Kidney epithelial cell (primary cell): ENCODE measurements at places on chromosomes 1 and 21.

DNA sequence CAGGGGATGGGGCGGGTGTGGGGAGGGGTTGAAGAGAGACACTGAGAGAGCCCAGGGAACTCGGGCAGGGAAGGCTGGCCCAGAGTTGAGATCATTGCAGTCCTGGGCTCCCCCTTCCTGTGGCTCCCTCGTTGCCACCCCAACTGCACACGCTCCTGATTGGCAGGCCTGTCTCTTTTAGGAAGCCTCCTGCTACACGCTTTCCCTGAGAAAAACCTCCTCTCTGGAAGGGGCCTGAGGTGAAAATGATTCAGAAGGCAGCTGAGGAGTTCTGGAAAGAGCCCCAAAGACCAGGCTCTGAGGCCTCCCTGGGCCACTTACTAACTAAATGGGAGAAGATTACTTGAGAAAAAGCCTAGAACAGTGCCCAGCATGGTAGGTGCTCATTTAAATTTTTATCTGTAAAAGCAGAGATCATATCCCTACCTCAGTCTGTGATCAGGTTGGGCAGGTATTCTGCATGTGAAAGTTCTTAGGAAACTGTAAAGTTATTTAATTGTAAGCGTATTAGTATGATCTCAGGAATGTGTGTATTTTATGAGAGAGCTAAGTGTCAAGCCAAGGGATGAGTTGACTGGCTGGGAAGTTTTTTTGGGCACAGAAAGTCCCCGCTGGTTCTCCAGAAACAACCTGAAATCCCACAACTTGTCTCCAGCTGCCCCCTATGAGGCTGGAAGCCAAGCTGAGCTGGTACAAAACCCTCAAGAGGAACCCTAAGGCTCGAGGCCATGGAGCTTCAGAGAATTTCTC is 65.2 kb upstream of the EPS8L3 start:
- DNase-seq = no peak

- DNase-seq = no peak
Measured at GRCh38 chr1:154720328-154721297, 112.6 kb upstream of the ADAR start.

DNA sequence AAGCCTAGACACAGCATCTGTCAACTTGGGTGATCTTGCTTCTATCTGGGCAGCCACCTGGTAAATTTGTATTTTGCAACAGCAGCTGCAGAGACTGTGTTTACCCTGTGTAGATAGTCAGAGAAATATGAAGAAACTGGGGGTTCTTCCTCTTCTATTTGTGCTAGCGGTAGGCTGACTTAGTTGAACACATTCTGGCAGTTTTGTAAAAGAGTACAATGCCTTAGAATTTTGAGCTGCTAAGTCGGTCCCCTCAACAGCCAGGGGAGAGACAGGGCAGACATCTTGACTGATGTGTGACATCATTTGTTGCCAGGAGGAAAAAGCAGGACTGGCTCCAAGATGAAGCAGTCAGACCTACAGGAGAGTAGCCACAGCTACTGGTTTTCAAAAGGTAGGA is 53.7 kb downstream of the KCNJ6 start:
- no peak for DNase-seq

- peak; percentile 99 for DNase-seq
Measured at GRCh38 chr1:100622037-100622436, 84.1 kb downstream of the GPR88 start.

DNA sequence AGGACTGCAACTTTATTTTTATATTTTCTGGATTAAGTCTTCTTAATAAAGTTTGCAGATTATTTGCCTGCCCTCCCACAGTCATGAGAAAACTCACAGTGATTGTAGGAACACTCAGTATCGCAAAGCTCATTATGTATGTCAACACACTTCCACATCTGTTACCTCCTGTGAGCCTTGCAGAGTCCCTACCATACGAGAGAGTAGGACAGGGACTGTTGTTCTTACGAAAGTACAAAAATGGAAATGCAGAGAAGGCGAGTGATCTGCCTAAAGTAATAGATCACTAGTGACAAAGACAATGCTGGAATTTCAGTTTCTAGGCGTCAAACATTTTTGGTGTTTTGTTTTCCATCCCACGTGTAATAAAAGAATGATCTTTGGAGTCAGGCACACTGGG is 131.7 kb downstream of the SYT2 start:
- DNase-seq = no peak

- no peak for DNase-seq
Measured at GRCh38 chr1:53344921-53345838, 17.3 kb upstream of the LRP8 start.

DNA sequence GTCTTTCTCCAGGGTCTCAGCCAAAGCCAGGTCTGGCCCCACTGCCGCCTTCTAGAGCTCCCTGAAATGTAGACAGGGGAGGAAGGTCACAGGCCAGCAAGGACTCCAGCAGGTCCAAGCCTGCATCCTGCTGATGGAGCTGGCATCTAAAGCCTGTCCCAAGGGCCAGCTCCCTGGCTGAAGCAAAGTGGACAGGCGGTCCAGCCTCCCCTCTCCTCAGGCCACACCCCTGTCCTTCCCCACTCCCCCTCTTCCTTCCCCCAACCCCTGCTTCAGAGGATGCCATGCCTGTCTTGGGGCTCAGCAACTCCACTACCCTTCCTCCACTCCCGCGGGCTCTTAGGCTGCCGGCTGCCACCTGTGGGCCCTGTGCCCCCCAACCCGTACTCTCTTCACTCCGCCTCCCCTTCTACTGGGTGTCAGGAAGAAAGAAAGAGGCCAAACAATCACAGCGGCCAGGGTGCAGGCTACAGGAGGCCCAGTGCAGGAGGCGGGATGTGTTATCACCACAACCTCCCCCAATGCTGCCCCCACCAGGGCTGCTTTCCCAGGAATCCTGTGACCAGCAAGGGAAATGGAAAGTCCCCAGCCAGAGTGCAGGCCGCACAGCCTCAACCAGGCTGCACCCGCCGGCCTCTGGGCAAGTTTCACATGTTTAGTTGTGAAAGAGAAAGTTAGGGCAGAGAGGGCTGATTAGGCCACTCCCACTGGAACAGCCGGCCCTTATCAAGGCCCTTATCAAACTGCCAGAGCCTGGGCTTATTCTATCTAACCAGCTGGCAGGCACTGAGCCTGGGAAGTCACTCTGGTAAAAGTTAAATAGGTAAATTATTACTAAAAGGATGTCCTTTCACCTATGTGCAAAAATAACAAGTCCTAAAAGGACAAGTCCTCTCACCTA is 34.1 kb downstream of the ACOT7 start:
- peak; percentile 61 for DNase-seq
